ENCODE measurements at places on chromosomes 12 and 14.

DNA sequence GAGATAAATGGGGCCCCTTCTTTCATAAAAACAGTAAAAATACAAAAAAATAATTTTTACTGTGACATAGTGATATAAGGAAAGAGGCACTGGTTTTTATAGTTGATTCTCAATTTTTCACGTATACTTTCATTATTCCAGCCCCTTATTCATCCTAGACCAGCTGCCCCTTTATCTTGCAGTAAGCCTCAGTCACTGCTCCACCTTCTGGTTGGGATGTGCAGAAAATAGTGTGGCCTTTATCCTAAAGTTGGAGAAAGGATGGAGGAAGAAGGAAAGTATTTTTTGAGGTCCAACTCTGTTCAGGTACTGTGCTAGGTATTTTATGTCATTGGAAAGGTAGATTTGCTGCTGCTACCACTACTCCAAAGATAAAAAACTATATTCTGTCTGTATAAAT is 172.7 kb downstream of the ANO6 start:
- no peak for DNase-seq

GRCh38 chr12:3418609-3419390 is 72.2 kb upstream of the PRMT8 start:
- DNase-seq: no peak

DNA sequence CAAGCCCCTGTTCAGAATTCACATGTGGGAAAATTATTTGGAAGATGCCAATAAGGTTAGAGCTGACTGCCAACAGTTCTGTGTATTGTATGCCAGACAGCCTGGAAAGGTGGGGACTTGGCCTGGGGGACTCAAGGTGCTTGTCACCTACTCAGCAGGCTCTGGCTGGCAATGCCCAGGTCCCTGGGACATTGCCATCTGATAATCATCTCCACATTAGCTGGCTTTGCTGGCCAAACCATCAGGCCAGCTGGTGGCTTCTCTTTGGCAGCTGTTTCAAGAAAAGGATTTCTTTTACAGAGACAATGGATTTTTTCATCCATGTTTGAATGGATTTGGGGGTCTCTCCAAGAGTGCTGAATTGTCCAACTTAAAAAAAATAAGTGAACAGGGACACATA is 165.2 kb downstream of the BRMS1L start:
- DNase-seq: no peak

DNA sequence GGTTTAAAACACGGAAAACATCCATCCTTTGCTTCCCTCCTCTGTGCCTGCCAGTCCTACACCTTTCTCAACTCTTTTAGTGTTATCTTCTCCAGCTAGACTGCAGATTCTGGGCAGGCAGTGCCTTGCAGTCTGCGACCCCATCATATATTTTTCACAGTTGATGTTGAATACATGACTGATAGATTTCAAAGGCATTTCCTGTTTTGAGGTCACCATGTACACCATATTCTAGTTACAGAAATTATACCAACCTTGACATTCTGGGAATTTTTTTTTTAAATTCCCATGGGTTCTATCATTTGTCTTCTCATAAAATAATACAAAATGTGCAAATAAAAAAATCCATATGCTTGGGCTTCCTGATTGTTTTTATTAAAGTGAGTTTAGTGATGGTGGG is 16.6 kb downstream of the SOCS2 start:
- DNase-seq: no peak

DNA sequence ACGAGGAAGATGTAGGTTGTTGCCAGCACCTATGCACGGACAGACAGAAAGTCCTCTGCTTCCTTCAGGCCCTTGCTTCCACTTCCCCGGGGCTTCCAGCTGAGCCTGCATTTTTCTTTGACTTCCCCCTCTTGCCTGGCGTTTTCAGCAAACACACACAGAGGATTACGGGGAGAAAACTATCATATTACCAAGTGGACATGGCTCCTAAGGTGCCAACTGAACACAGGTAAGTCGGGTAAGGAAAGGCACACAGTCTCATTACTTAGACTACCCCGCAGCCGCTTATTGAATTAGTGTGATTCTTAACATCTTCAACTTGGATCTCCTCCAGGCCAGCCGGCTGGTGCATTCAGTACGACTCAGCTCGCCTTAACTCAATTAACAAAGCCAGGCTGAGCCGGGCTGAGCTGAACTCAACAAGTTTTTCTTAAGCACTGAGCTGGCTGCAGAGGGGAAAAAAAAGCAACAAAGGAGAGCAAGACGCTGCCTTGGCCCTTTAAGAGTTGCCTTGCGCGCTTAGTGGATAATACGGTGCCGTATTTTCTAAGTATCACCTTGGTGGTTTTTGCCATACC is 19.2 kb upstream of the MAP1LC3B2 start:
- no peak for DNase-seq

- no peak for DNase-seq
Measured at GRCh38 chr14:60964904-60965303, 16.0 kb downstream of the TRMT5 start.

GRCh38 chr14:104768437-104769323 is 15.7 kb downstream of the SIVA1 start:
- peak; percentile 99 for DNase-seq

- DNase-seq: no peak
Measured at GRCh38 chr14:23725980-23726710, 90.0 kb downstream of the DHRS2 start.

- no peak for DNase-seq
Measured at GRCh38 chr12:34294671-34295365, 272.5 kb downstream of the ALG10 start.

GRCh38 chr12:20798554-20798953 is 12.0 kb upstream of the SLCO1B3 start:
- DNase-seq: no peak

DNA sequence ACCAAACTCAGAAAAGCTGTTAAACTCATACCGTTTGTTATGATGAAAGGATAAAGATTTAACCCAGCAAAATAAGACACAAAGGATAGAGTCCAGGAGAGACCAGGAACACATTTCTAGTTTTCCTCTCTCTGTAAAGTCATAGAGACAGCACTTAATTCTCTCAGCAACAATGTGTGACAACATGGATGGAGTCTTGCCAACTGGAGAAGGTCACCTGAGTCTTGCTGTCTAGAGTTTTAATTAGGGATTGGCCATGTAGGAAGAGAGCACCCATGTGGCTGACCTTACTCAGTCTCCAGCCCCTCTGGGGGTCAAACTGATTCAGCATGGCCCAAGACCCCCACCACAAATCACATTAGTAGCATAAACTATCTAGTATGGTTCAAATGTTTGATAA is 151.0 kb upstream of the ATF7IP start:
- DNase-seq: no peak
